ENCODE measurements at places on chromosomes 2 and 18.

DNA sequence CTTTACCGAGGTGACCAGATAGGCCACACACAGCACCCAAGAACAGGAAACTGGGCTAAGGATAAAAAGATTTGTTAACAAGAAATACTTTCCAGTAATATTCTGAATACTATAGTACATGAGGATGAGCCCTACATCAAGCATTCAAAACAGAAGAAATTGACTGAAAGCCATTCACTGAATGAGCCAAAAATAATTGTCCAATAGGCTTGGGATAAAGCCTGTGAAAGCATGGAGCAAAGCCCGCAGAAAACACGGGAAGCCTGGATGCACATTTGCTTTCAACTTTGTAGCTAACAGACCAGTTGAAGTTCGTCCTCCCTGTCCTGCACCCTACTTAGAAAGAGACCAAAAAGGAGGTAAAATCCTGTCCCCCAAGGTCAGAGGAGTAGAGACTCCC, 56.3 kb downstream of the DIPK1C start:
- H3K36me3 ChIP-seq = no peaks in the 10 kb centered on the region
- no peak overlapping the region for H3K4me3 ChIP-seq
- DNase-seq = no peak
- H3K27ac ChIP-seq = no peak overlapping the region
- no peaks in the 10 kb centered on the region for H3K4me1 ChIP-seq

DNA sequence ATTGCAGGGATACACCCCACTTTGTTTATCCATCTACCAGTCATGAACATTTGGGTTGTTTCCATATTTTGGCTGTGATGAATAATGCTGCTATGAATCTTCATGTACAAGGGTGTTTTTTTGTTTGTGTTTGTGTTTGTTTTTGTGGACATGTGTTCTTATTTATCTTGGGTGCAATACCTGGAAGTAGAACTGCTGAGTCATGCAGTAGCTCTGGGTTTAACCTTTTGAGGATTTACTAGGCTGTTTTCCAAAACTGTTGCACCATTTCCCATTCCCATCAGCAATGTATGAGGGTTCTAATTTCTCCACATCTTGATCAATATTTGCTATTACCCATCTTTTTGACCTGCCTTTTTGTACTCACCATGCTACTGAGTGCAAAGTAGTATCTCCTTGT, 140.0 kb upstream of the CYP1B1 start:
- no peaks in the 10 kb centered on the region for H3K36me3 ChIP-seq
- no peaks in the 10 kb centered on the region for H3K4me1 ChIP-seq
- H3K27me3 ChIP-seq = peaks cover 31% of the 10 kb centered on the region
- H3K4me3 ChIP-seq = no peak overlapping the region

DNA sequence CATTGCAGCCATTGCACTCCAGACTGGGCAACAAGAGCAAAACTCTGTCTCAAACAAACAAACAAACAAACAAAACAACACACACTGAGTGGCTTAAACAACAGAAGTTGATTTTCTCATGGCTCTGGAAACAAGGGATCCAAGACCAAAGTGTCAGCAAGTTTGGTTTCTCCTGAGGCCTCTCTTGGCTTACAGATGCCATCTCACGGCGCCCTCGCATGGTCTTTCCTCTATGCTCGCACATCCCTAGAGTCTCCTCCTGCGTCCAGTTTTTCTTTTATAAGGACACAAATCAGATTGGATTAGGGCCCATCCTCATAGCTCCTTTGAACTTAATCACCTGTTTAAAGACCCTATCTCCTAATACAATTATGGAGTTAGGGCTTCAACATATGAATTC, 133.4 kb upstream of the LRRTM1 start:
- no peaks in the 10 kb centered on the region for H3K4me1 ChIP-seq
- H3K27ac ChIP-seq = no peak overlapping the region
- H3K27me3 ChIP-seq = no peaks in the 10 kb centered on the region
- no peak for DNase-seq
- no peak overlapping the region for H3K4me3 ChIP-seq

DNA sequence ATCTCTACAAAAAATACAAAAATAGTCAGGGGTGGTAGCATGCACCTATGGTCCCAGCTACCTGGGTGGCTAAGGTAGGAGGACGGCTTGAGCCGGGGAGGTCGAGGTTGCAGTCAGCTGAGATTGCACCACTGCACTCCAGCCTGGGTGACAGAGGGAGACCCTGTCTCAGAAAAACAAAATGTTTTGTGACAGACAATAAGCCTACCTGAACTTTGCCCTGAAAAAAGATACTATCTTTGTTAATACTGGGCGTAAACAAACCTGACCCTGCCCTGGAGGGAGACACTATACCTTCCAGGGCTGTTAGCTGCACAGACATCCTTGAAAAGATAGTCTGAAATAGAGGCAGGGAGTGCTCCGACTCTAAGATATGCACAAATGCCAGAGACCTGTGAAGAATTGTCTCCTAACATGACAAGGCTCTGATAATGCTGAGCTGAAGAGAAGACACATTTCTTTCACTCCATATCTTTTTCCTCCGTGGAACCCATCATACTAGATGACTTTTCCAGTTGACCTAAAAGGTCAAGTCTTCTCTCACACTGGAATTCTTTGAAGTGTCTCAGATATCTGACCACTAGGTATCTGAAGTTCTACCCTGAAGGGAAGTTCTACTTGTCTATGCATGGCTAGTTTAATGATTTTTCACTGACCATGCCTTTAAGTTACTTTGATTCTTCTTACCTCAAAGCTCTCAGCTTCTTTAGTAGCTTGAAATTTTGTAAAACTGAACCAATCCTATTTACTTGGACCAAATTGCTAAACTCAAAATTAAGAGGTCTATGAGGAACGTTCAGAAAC, 20.9 kb upstream of the HK2 start:
- no peak for DNase-seq
- no peaks in the 10 kb centered on the region for H3K36me3 ChIP-seq
- no peak overlapping the region for H3K4me3 ChIP-seq
- H3K4me1 ChIP-seq = no peaks in the 10 kb centered on the region
- no peak overlapping the region for H3K27ac ChIP-seq

- DNase-seq = no peak
- no peaks in the 10 kb centered on the region for H3K4me1 ChIP-seq
Measured at GRCh38 chr2:12127638-12128037, 381.2 kb downstream of the LPIN1 start.

DNA sequence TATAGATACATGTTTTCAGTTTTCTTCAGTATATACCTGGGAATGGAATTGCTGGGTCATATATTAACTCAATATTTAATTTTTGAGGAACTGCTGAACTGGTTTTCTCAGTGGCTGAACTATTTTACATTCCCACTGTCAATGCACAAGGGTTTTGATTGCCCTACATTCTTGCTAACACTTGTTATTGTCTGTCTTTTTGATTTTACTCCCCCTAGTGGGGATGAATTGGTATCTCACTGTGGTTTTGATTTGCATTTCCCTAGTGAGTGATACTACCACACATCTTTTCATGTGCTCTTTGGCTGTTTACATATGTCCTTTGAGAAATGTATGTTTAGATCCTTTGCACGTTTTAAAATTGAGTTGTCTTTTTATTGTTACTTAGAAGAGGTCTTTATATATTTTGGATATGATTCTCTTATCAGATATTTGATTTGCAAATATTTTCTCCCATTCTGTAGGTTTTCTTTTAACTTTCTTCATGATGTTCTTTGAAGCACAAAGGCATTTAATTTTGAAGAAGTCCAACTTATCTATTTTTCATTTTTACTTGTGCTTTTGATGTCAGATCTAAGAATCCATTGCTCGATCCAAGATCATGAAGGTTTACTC, 36.2 kb downstream of the ASB1 start:
- peaks cover 12% of the 10 kb centered on the region for H3K4me1 ChIP-seq
- H3K27me3 ChIP-seq = no peaks in the 10 kb centered on the region
- H3K36me3 ChIP-seq = no peaks in the 10 kb centered on the region
- H3K4me3 ChIP-seq = no peak overlapping the region

- no peak for DNase-seq
- peaks cover 31% of the 10 kb centered on the region for H3K4me1 ChIP-seq
- H3K27me3 ChIP-seq = peaks cover 5% of the 10 kb centered on the region
- no peak overlapping the region for H3K4me3 ChIP-seq
- no peak overlapping the region for H3K27ac ChIP-seq
Measured at GRCh38 chr2:12167525-12168317, 421.3 kb downstream of the LPIN1 start.

GRCh38 chr2:51153236-51153635, 121.3 kb upstream of the NRXN1 start:
- no peak for DNase-seq
- no peak overlapping the region for H3K27ac ChIP-seq
- H3K36me3 ChIP-seq = 0 out of 2 replicates have a peak, but pooled peaks cover 6% of the 10 kb centered on the region
- no peaks in the 10 kb centered on the region for H3K4me1 ChIP-seq

DNA sequence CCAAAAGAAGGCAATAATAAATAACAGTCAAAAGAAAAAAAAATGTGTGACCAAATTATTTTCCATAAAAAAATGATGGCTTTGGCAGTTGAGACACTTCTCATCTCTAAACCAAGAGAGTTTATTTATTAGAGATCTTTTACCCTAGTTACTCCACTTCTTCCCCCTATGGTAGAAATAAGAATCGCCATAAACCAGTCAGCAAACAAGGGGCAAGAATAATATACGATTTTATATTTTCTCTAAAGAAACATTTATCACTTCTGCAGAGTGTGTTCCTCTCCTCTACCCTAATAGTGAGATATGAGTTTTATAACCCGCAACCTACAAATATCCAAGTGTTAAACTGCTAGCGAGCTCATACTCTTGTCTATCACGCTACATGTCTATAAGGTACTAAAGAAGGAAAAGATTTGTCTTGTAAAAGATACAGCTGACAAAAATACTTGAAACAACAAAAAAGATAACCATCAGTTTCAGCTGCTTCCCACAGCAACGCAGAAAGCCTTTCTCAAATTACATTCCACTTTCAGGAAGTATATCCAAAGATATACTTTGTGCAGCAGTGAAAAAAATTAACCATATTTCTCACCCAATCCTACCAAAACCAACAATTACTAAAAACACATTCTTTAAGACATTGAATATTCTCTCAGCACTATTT, 2.3 kb downstream of the RNF103 start:
- peaks cover 6% of the 10 kb centered on the region for H3K27me3 ChIP-seq
- peak overlapping the region; percentile 28 for H3K27ac ChIP-seq
- peak overlapping the region; percentile 97 for H3K4me3 ChIP-seq
- DNase-seq = peak; percentile 26

GRCh38 chr2:167599219-167599618, 648.2 kb downstream of the STK39 start:
- DNase-seq = no peak
- H3K27me3 ChIP-seq = no peaks in the 10 kb centered on the region
- no peaks in the 10 kb centered on the region for H3K36me3 ChIP-seq
- no peaks in the 10 kb centered on the region for H3K4me1 ChIP-seq
- no peak overlapping the region for H3K4me3 ChIP-seq

GRCh38 chr2:22261165-22261564, 1123.8 kb upstream of the KLHL29 start:
- no peaks in the 10 kb centered on the region for H3K36me3 ChIP-seq
- no peak overlapping the region for H3K27ac ChIP-seq
- no peaks in the 10 kb centered on the region for H3K27me3 ChIP-seq
- no peaks in the 10 kb centered on the region for H3K4me1 ChIP-seq

DNA sequence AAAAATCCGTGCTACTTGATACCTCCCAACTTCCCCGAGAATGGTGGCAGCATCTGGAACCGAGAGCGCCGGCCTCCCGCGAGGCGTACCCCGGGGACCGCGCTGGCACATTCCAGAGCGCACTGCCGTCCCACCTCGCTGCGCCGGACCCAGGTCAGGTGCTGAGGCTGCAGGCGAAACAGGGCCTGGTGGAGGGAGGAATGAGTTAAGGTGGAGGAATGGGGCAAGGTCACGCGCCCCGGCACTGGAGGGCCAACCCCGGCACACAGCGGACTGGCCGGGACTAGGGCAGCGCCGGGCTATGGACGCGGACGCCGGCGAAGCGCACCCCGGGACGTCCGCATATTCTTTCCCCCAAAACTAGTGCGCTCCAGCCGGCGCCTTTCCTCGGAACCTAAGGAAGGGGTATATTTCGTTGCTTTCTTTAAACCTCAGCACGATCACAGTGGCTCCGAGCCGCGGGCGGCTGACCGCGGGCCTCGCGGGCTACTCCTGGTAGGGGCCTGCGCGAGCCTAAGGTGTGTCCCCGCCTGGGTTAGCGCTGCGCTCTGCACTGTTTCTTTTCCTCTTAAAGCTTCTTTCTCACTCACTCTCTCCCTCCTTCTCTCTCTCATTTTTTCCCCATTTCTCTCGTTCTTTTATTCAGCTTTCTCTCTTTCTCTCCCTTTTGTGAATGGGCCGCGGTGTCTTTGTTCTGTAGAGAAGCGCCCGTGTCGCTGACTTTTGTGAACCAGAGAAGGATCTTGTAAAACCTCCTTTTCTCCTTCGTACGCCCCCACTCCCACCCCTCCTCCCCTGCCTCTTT, 2.1 kb upstream of the OTX1 start:
- H3K27ac ChIP-seq = no peak overlapping the region
- peaks cover 30% of the 10 kb centered on the region for H3K36me3 ChIP-seq
- peak overlapping the region; percentile 89 for H3K4me3 ChIP-seq
- peaks cover 7% of the 10 kb centered on the region for H3K27me3 ChIP-seq
- no peak for DNase-seq

DNA sequence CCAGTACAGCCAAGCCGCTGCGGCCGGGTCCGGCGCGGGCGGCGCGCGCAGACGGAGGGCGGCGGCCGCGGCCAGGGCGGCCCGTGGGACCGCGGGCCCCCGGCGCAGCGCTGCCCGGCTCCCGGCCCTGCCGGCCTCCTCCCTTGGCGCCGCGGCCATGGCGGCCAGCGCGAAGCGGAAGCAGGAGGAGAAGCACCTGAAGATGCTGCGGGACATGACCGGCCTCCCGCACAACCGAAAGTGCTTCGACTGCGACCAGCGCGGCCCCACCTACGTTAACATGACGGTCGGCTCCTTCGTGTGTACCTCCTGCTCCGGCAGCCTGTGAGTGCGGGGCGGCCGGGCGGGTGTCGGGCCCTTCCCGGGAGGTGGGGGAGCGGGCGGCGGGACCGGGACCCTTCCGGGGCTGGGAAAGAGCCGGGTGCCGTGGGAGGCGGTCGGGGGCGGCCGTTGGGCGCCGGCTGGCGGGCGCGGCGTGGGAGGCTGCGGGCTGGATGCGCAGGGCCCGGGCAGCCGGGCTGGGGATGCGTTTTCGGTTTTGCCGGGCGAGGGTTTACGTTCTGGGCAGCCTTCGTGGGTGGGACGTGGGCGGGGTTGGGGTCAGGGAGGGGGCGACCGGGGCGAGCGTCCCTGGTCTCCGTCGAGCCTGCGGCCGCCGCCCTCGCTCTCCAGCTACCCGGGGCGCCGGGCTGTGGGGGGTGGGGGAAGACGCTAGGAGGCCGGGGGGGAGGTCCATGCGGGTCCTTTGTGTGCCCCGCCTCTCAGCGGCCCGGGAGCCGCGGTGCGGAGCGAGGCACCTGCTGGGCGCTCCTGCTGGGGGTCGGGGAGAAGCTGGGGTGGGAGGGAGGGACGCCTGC, 537 bp downstream of the AGFG1 start:
- no peaks in the 10 kb centered on the region for H3K27me3 ChIP-seq
- H3K36me3 ChIP-seq = no peaks in the 10 kb centered on the region
- no peak for DNase-seq
- H3K27ac ChIP-seq = peak overlapping the region; percentile 82

All from HFFc6 (cell line).